Ammon's horn (tissue), 1 donor: ENCODE measurements at places on chromosomes 6 and 20.

- DNase-seq: peak; percentile 83
Observed at GRCh38 chr20:59207742-59208357, 44.2 kb downstream of the ZNF831 start.

- DNase-seq: peak; percentile 53
Observed at GRCh38 chr6:16338577-16339264, 100.3 kb downstream of the GMPR start.

DNA sequence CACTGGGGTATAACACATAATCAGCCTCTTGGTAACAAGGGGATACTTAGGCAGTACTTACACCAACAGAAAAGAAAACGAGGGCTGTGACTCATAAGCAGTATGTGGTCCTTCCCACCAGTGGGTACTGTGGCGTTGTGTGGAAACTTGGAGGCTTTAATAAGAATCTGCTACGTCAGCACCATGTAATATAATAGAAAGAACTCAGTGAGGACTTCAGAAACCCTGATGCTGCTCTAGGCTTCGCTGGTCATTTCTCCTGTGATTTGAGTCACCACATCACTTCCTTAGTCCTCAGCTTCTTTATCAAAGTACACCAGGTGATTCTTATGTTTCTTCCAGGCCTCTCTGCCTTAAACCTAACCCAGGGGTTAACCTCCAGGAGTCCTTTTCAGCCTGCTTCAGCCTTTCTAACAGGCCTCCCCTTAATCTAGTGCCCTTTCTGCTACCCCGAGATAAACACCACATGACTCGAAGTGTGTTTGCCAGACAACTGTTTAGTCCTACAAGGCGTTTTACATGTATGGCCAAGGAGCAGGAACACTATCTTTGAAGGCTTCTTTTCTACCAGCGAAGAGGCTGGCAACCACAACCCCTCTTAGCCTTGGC, 68.5 kb downstream of the FYN start:
- no peak for DNase-seq

DNA sequence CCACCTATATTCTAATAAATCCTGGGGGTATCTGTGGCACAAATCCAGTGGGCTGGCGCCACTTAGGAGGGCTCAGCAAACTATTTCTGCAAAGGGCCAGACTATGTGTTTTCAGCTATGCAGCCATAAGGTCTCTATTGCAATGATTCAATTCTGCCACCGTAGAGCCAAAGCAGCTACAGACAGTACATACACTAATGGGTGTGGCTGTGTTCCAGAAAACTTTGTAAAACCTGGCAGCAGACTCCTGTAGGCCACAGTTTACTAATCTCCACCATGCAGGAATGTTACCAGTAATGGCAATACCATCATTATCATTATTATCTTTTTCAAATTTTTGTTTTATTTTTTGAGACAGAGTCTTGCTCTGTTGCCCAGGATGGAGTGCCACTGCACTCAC, 65.7 kb downstream of the SULF2 start:
- no peak for DNase-seq

GRCh38 chr6:156862711-156863110, 85.5 kb downstream of the ARID1B start:
- DNase-seq: no peak

GRCh38 chr6:95681736-95682135, 104.4 kb downstream of the MANEA start:
- DNase-seq: no peak

GRCh38 chr6:37232430-37233017, 25.0 kb upstream of the TBC1D22B start:
- no peak for DNase-seq

DNA sequence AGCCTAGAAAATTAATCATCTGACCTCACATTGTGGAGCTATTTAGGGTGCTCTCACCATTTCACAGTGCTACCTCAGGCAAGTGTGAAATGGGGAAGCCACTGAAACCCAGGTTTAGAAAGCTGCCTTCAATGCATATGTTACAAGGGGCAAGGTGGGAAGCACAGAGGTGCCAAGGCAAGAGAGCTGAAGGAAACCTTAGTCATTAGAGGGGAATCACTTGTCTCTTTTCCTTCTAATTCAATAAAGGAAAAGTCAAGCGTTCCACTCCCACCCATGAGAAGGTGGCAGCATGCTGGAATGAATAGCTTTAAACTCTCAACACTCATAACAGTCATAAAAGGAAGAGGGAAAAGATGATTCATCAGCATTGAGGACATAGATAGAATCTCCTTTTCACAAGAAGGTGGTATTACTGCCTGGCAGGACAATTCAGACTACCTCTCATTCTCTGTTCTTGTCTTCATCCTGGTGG, 251.9 kb upstream of the IRAK1BP1 start:
- DNase-seq: no peak

- no peak for DNase-seq
Observed at GRCh38 chr6:162409741-162410691, 317.6 kb downstream of the PRKN start.

DNA sequence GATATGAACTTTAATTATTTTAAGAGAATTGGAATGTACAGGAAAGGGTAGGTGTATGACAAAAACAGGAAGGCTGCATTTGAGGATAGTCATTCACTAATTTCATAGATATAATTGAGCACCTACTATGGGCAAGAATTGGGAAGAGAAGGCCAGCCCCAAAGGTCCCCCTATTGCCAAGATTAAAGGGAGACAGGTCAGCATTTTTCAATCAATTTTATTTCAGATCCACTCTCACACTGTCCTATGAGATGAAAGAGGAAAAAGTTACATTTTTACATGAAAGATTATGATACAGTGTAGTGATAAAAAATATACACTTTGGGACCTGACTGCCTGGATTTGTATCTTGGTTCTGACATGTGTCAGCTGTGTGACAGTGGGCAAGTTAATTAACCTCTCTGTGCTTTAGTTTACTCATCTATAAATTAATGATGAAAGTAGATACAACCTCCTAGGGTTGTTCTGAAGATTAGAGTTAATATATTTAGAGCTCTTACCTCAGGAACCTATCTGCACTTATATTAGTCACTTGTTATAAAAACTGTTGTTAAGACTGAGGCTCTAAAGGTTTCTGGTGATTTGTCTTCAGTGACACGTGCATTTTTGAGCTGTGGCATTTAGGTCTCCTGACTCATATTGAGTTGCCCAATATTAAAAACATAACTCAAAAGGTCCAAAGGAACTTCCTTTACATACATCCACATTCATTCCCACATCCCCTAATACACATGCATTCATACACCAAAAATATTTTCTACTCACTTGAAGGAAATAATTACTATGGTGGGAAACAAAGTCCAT, 45.7 kb downstream of the SCGN start:
- no peak for DNase-seq

DNA sequence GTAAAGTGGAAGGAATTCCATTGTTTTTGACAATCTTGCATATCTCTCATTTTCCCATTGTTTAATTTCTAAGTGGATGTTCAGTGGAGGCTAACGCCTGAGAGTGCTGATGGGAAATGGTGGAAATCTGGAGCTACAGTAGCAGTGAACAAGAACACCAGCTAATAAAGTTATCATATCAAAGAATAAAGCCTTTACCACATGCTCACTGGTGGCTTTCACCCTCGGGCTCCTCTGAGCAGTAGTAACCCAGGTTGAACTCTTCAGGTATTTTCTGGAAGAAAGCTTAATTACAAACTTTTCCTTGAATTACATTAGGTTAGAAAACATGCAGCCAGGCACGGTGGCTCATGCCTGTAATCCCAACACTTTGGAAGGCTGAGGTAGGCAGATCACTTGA, 10.4 kb upstream of the ACAT2 start:
- no peak for DNase-seq
